Keratinocyte (primary cell): ENCODE measurements at places on chromosomes 7 and 10. TPM values are rescaled to one million over a fixed set of nuclear protein-coding genes. Genes with fewer than 3 reads are reported as not detected.

GARIN1A gene
- polyA plus RNA-seq: 0.69 to 1.1 TPM (median 0.87 TPM) in 3 replicates

GRCh38 chr7:155496267-155497005 is 38.5 kb downstream of the EN2 start:
- no peak overlapping the region for H3K27ac ChIP-seq
- no peak overlapping the region for H3K4me3 ChIP-seq
- DNase-seq: no peak

FGFR2 gene
- 12.8 to 23.9 TPM (median 20.6 TPM) in 3 replicates for polyA plus RNA-seq

GRCh38 chr7:139570119-139570518 is 46.6 kb downstream of the CLEC2L start:
- no peak for DNase-seq
- H3K36me3 ChIP-seq: peaks cover 3% of the 10 kb centered on the region
- H3K4me3 ChIP-seq: no peak overlapping the region
- H3K27me3 ChIP-seq: no peaks in the 10 kb centered on the region

- no peak overlapping the region for H3K27ac ChIP-seq
- no peaks in the 10 kb centered on the region for H3K27me3 ChIP-seq
- no peak overlapping the region for H3K4me3 ChIP-seq
These were observed 9.3 kb downstream of the TCAF1 start for GRCh38 chr7:143892527-143893300.

- no peaks in the 10 kb centered on the region for H3K27me3 ChIP-seq
- DNase-seq: no peak
- H3K4me1 ChIP-seq: no peaks in the 10 kb centered on the region
- no peak overlapping the region for H3K27ac ChIP-seq
These were observed 7.1 kb downstream of the ATOH7 start for GRCh38 chr10:68224810-68225209.

- peaks cover 18% of the 10 kb centered on the region for H3K4me1 ChIP-seq
- DNase-seq: no peak
- no peak overlapping the region for H3K4me3 ChIP-seq
These were observed 26.8 kb downstream of the GOLGA7B start for GRCh38 chr10:97876402-97876801.

GRCh38 chr7:24318326-24318725 is 34.3 kb downstream of the NPY start:
- H3K4me1 ChIP-seq: no peaks in the 10 kb centered on the region
- H3K27me3 ChIP-seq: peaks cover 4% of the 10 kb centered on the region
- DNase-seq: no peak
- H3K36me3 ChIP-seq: no peaks in the 10 kb centered on the region
- H3K27ac ChIP-seq: no peak overlapping the region

- no peak overlapping the region for H3K4me3 ChIP-seq
- DNase-seq: no peak
- no peaks in the 10 kb centered on the region for H3K27me3 ChIP-seq
- no peaks in the 10 kb centered on the region for H3K4me1 ChIP-seq
These were observed 90.1 kb upstream of the ATP6V0A4 start for GRCh38 chr7:138887872-138888656.

GRCh38 chr10:68869623-68870022 is 31.5 kb upstream of the DDX50 start:
- H3K27me3 ChIP-seq: peaks cover 4% of the 10 kb centered on the region
- no peak for DNase-seq
- H3K4me1 ChIP-seq: no peaks in the 10 kb centered on the region
- H3K4me3 ChIP-seq: no peak overlapping the region

PLXDC2 gene
- polyA plus RNA-seq: 12.0 to 18.6 TPM (median 12.9 TPM) in 3 replicates

DNA sequence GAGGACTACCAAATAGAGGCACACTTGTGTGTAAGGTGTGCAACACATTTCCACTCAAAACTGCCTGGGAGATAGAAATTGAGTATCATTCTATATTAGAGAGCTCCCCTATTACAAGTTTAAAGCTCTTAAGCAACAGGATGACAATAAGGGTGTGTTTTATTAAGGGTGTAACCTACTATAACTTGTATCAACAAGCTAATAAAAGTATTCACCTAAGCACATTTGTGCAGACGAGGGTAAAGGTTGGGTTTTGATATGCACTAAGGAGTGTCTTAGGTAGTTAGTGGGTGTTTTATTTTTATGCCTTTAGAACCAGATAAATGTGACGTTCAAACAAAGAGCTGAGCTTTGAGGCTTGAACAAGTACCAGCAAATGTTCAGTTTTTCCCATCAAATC is 2.8 kb upstream of the FAM53B start:
- no peak for DNase-seq
- H3K27ac ChIP-seq: peak overlapping the region; percentile 77
- H3K4me1 ChIP-seq: peaks cover 44% of the 10 kb centered on the region
- no peak overlapping the region for H3K4me3 ChIP-seq
- H3K36me3 ChIP-seq: no peaks in the 10 kb centered on the region

DNA sequence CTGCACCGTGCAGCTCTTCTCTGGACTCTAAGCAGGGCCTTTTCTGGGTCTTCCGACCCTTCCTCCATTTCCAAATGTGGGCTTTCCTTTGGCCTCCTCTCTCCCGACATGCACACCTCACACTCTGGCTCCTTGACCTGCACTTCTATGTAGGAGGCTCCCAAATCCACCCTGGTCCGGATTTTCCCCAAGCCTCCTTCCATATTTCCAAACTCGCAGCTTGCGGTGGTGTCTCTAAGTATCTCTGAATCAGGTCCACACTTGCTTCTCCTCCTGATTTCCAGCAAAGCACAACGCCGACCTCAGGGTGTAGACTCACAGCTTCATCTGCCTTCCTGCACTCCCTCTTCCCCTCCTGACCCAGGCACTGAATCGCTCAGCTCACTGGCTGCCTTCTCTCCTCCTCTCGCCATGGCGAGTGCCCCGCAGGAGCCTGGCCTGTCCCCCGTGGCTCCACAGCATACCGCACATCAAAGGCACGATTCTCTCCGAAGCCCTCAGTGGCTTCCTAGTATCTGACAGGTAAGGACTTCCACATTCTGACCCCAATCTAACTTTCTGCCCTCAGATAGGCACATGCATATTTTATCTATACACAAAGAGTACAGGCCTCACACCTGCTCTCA is 27.8 kb downstream of the DIP2C start:
- H3K27me3 ChIP-seq: no peaks in the 10 kb centered on the region
- H3K36me3 ChIP-seq: no peaks in the 10 kb centered on the region
- no peak overlapping the region for H3K4me3 ChIP-seq
- H3K27ac ChIP-seq: no peak overlapping the region
- no peak for DNase-seq
- H3K4me1 ChIP-seq: no peaks in the 10 kb centered on the region

NRCAM gene
- 4.0 to 5.2 TPM (median 4.3 TPM) in 3 replicates for polyA plus RNA-seq

DNA sequence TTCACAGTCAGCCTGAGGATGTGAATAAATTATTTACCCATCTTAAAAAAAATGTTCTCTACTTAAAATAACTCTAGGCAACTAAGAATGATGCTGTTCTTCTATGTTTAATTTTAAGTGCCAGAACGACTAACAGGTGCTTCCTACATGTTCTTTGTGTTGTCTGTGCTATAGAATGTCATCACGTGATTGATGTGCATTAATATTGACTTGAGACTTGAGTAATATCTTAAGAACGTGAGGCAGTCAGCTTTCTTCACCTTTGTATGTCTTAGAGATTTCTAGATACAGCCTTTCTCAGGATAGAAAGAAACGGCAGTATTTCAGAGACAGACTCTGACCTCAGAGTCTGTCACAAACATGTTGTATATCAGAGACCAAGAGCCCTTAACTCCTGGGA is 274.6 kb downstream of the KCND2 start:
- no peaks in the 10 kb centered on the region for H3K27me3 ChIP-seq
- no peaks in the 10 kb centered on the region for H3K4me1 ChIP-seq
- H3K4me3 ChIP-seq: no peak overlapping the region
- H3K27ac ChIP-seq: no peak overlapping the region

- H3K4me1 ChIP-seq: no peaks in the 10 kb centered on the region
- no peaks in the 10 kb centered on the region for H3K27me3 ChIP-seq
- H3K27ac ChIP-seq: no peak overlapping the region
These were observed 652.8 kb downstream of the KCNMA1 start for GRCh38 chr10:76984559-76985443.

DNA sequence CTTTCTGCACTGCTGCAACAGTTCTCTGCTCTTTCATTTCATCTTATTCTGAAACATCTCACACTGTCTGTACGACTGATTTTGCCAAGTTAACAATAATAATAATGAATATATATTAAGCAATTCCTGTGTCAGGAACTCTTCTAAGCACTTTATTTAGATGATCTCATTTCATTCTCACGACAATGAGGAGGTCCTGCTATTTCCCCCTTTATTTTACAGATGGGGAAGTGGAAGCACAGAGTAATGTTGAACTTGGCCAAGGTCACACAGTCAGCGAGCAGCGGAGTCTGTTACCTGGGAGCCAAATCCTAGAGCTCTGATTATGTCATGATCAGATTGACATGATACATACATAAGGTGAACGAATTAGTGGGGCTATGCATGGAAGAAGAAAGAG is 5.8 kb downstream of the MRC1 start:
- no peaks in the 10 kb centered on the region for H3K36me3 ChIP-seq
- no peaks in the 10 kb centered on the region for H3K27me3 ChIP-seq
- no peak for DNase-seq
- H3K4me3 ChIP-seq: no peak overlapping the region
- no peak overlapping the region for H3K27ac ChIP-seq

DNA sequence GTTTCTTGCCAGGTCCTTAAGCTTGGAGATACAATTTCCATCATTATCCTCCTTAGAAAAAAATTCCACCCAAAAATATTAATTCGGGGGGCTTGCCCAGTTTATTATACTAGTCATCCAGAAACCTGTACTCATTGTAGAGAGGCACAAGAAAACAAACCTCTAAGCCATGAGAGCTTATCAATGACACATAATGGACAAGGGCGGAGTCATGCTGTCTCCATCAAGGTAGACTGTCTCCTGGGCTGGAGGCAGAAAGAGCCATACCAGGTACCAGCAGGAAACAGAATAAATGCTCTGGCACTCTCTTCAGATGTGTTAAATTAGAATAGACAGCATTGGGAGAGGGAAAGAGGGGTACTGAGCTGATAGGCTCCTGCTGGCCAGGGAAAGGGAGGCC is 69.8 kb upstream of the GSDME start:
- peaks cover 78% of the 10 kb centered on the region for H3K4me1 ChIP-seq
- no peak for DNase-seq
- peaks cover 25% of the 10 kb centered on the region for H3K36me3 ChIP-seq
- H3K27me3 ChIP-seq: no peaks in the 10 kb centered on the region
- H3K4me3 ChIP-seq: peak overlapping the region; percentile 41

DNA sequence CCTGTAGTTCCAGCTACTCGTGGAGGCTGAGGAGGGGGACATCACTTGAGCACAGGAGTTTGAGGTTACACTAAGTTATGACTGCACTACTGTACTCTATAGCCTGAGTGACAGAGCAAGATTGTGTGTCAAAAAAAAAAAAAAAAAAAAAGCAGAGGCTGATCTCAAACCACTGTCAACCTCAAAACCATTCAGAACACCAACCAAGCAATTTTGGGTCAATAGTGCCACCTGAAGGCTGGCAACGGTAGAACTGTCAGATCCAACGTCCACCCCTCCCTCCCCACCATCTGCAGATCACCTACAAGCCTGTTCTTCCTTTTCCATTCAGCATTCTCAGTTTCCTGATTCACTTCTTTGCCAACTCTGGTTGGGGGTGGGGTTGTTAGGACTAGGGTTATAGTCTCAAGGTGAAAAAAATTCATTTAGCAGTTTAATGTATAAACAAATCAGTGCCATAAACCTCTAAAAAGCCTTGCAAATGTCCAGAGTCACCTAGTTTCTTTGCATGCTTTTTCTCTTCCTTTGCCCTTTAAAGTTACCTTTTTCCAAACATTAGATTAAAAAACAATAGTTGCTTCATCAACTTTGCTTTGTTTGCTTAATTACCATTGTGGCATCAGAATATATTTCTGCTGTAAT is 2.6 kb downstream of the MRPS33 start:
- DNase-seq: no peak
- peaks cover 5% of the 10 kb centered on the region for H3K36me3 ChIP-seq
- H3K27me3 ChIP-seq: no peaks in the 10 kb centered on the region
- H3K4me1 ChIP-seq: peaks cover 16% of the 10 kb centered on the region

DNA sequence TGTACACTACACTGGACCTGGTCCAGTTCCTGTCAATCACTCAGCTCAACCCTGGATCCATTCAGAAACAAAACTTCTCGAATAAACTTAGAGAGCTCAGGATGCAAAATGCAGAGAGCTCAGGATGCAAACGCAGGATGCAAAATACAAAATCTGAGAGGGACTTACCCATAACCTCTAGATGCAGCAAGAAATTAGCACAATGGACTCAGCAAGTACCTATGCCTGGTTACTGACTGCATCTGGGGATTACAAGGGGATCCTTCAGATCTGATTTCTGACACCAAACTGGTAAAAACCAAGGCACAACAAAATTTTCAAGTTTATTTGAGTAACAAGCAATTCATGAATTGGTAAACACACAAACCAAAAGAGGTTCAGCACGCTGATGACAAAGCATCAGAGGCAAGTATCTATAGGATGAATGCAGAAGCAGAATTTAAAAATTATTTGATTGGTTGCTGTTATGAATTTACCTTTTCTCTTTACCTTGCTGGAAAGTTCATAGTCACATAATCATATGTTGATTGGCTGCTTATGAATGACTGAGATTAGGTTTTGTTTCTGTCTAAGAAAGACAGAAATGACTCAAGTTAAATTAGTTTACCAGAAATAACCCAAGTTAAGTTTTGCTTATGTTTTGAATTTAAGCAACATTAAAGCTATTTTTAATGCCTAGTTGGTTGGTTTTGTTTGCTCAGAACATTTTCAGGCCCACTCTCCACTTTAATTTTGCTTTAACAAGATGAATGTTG is 11.4 kb downstream of the GIMAP6 start:
- no peaks in the 10 kb centered on the region for H3K36me3 ChIP-seq
- no peak overlapping the region for H3K27ac ChIP-seq
- H3K4me3 ChIP-seq: no peak overlapping the region
- DNase-seq: no peak

DNA sequence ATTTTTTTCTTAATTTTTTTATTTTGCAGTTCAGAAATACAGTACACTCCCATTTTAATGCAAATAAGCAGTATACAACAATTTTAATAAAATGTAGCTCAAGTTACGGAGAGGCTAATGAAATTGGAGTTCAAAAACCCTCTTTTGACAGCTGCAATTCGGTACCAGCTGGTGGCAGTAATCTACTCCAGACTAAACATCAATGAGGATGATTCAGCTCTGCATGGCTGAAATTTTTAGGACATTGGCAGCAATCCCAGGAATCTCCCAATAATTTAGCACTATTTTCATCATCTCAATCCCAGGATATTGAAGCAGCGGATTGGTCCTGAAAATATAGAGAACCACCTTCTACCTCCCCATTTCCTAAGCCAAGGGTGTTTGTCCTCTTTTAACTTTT is 278.8 kb downstream of the CACNA2D1 start:
- no peaks in the 10 kb centered on the region for H3K27me3 ChIP-seq
- DNase-seq: no peak
- H3K36me3 ChIP-seq: no peaks in the 10 kb centered on the region

NANOS1 gene
- 1.4 to 3.2 TPM (median 2.1 TPM) in 3 replicates for polyA plus RNA-seq

- H3K4me3 ChIP-seq: no peak overlapping the region
- DNase-seq: no peak
- no peaks in the 10 kb centered on the region for H3K27me3 ChIP-seq
- no peak overlapping the region for H3K27ac ChIP-seq
- H3K4me1 ChIP-seq: peaks cover 15% of the 10 kb centered on the region
These were observed 10.6 kb downstream of the VOPP1 start for GRCh38 chr7:55561690-55562089.
